ENCODE measurements at places on chromosomes 5 and 9. TPM values are rescaled to one million over a fixed set of nuclear protein-coding genes. Genes with fewer than 3 reads are reported as not detected.
A peak's percentile ranks its signal among the peaks of the same experiment; 100 is the strongest.

GPR150 gene
- total RNA-seq, result not detected

CBY3 gene
- total RNA-seq, result not detected

SHISAL2B gene
- total RNA-seq, result 1.4 TPM

SPATA31D4 gene
- not detected for total RNA-seq

DNA sequence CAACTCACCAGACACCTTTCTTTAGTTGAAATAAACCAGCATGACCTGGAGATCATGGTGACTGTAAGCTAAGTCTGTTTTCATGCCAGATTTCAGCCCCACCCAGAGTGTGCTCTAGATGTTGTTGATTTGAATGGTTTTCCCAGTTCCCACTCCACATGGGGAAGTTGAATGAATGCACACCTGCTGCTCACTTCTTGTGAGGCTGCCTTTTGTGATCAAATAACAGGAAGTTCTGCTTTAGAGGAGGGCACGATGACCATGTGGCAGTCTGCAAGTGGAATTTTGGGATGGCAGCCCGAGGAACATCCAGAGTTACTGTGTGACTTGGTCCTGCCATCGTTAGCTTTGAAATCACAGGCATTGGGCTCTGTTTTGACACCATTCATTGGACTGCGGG lies 18.7 kb downstream of the SLC46A2 start:
- DNase-seq, result no peak

DNA sequence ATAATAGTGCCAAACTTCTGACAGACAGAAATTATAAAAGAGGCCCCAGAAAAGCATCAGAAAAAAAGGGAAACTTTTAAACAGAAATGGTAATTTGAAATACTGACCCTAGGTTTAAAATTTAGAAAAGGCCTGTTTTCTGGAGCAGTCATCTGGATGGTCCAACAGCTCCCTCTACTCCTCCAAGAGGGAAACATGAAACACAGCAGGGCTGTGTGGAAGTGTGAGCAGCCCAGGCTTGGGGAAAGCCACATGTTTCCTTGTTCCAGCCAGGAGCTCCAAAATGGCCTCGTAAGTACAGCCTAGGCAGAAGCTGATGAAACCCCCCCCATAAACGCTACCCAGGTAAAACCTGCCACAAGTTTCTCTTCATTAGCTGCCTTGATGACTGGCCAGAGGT lies 499.3 kb upstream of the ADAMTS16 start:
- DNase-seq, result peak; percentile 16

DNA sequence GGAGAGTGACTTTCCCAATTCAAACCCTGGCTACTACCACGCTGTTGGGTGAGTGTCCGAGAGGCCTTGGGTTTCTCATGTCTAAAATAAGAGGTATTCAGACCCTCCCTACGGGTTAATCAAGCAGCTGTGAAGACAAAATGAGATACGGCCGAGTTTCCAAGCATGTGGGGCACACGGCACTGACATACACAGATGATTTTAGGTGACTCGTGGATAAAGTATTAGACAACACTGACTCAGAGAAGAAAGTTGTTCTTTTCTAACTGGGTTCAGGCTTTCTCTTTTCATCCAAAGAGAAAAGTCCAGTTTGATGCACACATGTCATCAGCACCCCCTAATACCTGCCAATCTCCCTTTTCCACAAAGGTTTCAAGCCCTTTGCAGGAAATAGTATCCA lies 15.6 kb downstream of the FOXI1 start:
- DNase-seq, result no peak

DNA sequence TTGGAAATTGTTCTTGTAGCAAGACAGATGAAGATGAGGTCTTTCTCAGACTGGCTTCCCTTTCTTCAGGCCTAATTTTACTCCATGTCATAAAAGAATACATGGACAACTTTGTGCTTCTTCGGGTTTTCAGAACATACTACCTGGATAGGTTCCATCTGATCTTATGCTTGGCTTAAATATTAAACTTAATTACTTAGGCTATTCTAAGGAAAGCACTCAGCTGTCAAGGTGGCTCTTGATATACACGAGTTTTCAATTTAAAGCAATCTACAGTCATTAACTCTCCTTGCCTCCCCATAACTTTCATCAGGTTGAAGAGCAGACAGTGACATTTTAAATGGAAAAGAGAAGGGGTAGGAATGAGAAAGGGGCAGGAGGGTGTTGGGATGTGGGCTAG lies 9.5 kb upstream of the PPP3R2 start:
- no peak for DNase-seq

- no peak for DNase-seq
Measured at GRCh38 chr9:114112325-114112724, 13.2 kb upstream of the KIF12 start.

- DNase-seq, result no peak
Measured at GRCh38 chr5:1743061-1743768, 56.4 kb downstream of the MRPL36 start.

DNA sequence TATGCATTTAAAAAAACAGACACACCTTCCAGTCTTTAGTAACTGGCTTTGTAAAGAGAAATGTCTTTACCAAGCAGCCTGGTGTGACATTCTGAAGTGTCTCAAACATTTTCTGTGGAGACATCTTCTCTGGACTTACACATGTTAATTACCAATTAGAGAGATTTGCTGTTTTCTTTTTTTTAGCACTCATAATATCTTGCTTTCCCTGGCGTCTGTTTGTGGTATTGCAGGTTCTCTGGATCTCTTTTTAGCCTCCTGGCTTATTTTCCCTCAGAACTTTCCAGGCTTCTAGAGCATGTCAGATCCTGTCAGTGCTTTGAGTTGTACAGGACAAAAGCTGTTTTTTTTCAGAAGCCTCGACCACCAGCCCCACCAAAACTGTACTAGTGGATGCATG lies 92.5 kb downstream of the MSX2 start:
- no peak for DNase-seq

- DNase-seq, result no peak
Measured at GRCh38 chr9:38107405-38107804, 38.4 kb upstream of the SHB start.
